ENCODE measurements at places on chromosomes 2 and 18. TPM values are rescaled to one million over a fixed set of nuclear protein-coding genes. Genes with fewer than 3 reads are reported as not detected.

Gene CKAP2L
- polyA plus RNA-seq = 0.08 TPM

Gene GGCX
- polyA plus RNA-seq = 18.6 TPM

Gene EGR4
- polyA plus RNA-seq = not detected

DNA sequence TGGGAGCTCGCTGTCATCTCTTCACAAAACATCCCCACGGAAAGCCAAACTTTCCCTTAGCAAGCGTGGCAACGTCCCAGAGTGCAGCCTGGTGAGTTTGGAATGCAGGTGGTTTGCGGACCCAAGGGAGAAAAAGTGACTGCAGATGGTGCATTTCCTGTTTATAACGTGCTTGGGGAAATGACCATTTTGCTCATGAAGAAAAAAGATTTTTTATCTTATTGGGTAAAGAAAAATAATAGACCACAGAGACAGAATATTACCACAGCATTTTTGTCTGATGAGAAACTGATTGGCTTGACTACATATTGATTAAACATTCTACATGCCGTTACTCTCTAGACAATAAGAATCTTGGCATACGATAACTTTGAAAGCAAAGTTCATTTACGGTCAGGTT, 136.5 kb downstream of the COPS8 start:
- no peaks in the 10 kb centered on the region for H3K4me1 ChIP-seq
- DNase-seq = no peak
- no peak overlapping the region for H3K4me3 ChIP-seq
- H3K27ac ChIP-seq = no peak overlapping the region
- no peaks in the 10 kb centered on the region for H3K36me3 ChIP-seq

DNA sequence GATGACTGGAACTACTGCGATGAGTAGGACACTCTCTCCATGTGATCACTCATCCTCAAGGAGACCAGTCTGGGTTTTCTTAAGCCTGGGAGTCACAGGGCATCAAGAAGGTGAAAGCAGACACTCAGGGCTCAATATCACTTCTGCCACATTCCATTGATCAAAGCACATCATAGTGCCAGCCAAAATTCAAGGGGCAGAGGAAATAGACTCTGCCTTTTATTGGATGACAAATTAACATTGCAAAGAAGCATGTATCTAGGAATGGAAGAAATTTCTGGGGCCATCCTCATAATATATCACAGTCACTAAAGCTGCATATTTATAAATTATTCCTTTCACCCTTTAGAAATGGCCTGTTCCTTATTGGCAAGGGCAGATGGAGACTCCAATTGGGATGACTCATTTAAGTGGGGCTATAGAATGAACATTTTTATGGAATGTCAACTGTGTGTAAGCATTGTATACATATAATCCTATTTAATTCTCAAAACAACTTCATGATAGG, 114.8 kb upstream of the CDC42EP3 start:
- no peaks in the 10 kb centered on the region for H3K27me3 ChIP-seq
- no peak for DNase-seq
- no peak overlapping the region for H3K4me3 ChIP-seq
- peaks cover 2% of the 10 kb centered on the region for H3K4me1 ChIP-seq

GRCh38 chr18:47265197-47265596, 13.7 kb upstream of the SKOR2 start:
- H3K27ac ChIP-seq = no peak overlapping the region
- peaks cover 2% of the 10 kb centered on the region for H3K27me3 ChIP-seq
- no peaks in the 10 kb centered on the region for H3K4me1 ChIP-seq
- H3K4me3 ChIP-seq = no peak overlapping the region

GRCh38 chr2:151878204-151878603, 50.0 kb upstream of the ARL5A start:
- H3K4me1 ChIP-seq = peaks cover 16% of the 10 kb centered on the region
- no peak for DNase-seq
- H3K27ac ChIP-seq = peak overlapping the region; percentile 89
- no peaks in the 10 kb centered on the region for H3K27me3 ChIP-seq
- H3K4me3 ChIP-seq = no peak overlapping the region

GRCh38 chr2:235706506-235706905, 212.7 kb downstream of the AGAP1 start:
- H3K27ac ChIP-seq = no peak overlapping the region
- no peaks in the 10 kb centered on the region for H3K27me3 ChIP-seq
- H3K4me1 ChIP-seq = no peaks in the 10 kb centered on the region
- H3K4me3 ChIP-seq = no peak overlapping the region

- H3K36me3 ChIP-seq = no peaks in the 10 kb centered on the region
- no peaks in the 10 kb centered on the region for H3K4me1 ChIP-seq
- no peak overlapping the region for H3K4me3 ChIP-seq
- no peak overlapping the region for H3K27ac ChIP-seq
- H3K27me3 ChIP-seq = no peaks in the 10 kb centered on the region
Measured at GRCh38 chr2:112140205-112140802, 2.1 kb downstream of the FBLN7 start.

- no peaks in the 10 kb centered on the region for H3K27me3 ChIP-seq
- H3K27ac ChIP-seq = no peak overlapping the region
- H3K4me3 ChIP-seq = no peak overlapping the region
- DNase-seq = no peak
- H3K36me3 ChIP-seq = no peaks in the 10 kb centered on the region
Measured at GRCh38 chr2:197934261-197934933, 130.0 kb downstream of the PLCL1 start.

GRCh38 chr2:74357627-74358026, 14.4 kb upstream of the SLC4A5 start:
- DNase-seq = no peak
- H3K4me1 ChIP-seq = no peaks in the 10 kb centered on the region
- H3K27me3 ChIP-seq = no peaks in the 10 kb centered on the region
- H3K27ac ChIP-seq = no peak overlapping the region
- H3K4me3 ChIP-seq = no peak overlapping the region
- peaks cover 7% of the 10 kb centered on the region for H3K36me3 ChIP-seq

GRCh38 chr2:190342611-190343010, 778 bp upstream of the INPP1 start:
- H3K27me3 ChIP-seq = no peaks in the 10 kb centered on the region
- no peak overlapping the region for H3K4me3 ChIP-seq
- H3K36me3 ChIP-seq = no peaks in the 10 kb centered on the region
- no peaks in the 10 kb centered on the region for H3K4me1 ChIP-seq
- DNase-seq = no peak

- H3K4me1 ChIP-seq = no peaks in the 10 kb centered on the region
- no peaks in the 10 kb centered on the region for H3K27me3 ChIP-seq
- H3K36me3 ChIP-seq = no peaks in the 10 kb centered on the region
- DNase-seq = no peak
Measured at GRCh38 chr2:222424729-222425671, 657 bp downstream of the SGPP2 start.

GRCh38 chr18:21093133-21093532, 18.5 kb downstream of the ROCK1 start:
- no peaks in the 10 kb centered on the region for H3K36me3 ChIP-seq
- H3K4me3 ChIP-seq = no peak overlapping the region
- no peaks in the 10 kb centered on the region for H3K27me3 ChIP-seq
- H3K4me1 ChIP-seq = peaks cover 4% of the 10 kb centered on the region
- DNase-seq = no peak
- no peak overlapping the region for H3K27ac ChIP-seq

DNA sequence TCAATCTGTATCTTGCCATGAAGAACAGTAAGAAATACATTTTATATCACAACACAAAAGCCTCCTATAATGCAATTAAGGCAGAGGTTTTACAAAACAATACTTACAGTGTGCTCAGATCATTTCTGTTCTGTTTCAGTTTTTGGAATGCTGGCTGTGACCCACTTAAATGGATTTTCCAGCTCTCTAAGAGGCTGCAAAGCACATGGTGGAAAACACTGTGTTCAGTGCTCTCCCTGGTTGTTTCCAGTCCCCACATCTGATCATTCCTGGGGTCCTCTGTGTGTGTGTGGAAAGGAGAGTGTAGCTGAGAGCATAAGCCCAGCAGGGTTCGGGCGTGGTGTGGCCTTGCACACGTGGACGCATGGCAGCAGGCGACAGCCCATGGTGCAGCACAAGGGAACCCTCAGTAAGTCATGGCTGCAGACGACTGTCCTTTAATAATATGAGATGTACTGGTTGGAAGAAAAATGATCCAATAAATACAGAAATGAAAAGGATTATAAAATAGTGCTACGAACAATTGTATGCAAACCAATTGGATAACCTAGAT, 95.6 kb downstream of the FAM210A start:
- H3K27ac ChIP-seq = no peak overlapping the region
- H3K27me3 ChIP-seq = no peaks in the 10 kb centered on the region
- DNase-seq = no peak
- no peak overlapping the region for H3K4me3 ChIP-seq

DNA sequence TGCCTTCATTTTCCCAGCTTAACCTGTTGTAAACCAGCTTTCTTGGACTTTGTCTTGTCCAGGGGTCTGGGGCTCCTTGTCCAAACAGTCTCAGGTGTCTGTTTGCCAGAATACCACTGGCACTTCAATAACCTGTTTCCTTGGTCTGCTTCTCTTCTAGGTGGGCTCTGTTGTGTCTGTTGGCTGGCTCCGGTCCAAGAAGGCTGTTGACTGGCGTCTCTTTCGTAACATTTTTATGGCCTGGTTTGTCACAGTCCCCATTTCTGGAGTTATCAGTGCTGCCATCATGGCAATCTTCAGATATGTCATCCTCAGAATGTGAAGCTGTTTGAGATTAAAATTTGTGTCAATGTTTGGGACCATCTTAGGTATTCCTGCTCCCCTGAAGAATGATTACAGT, 17.0 kb downstream of the SLC20A1 start:
- H3K27me3 ChIP-seq = no peaks in the 10 kb centered on the region
- peaks cover 14% of the 10 kb centered on the region for H3K36me3 ChIP-seq
- H3K4me3 ChIP-seq = no peak overlapping the region

DNA sequence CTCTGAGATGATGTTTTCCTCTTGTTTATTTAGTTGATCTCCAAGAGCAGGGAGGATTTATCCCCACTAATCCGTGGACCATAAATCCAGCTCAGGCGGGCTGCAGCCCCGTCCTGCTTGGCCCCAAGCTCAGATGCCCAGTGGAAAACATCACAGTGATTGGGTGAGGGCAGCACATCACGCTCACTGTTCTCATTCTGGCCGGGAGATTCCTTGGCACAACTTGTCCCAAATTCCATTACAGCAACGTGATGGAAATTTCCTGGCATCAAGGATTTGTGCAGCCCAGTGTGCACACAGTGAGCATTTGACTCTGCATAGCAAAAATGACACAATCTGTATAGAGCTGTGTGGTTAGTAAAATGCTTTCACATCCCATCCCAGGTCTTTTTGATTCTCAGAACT, 96.8 kb downstream of the VAPA start:
- no peaks in the 10 kb centered on the region for H3K36me3 ChIP-seq
- no peak overlapping the region for H3K27ac ChIP-seq
- peak; percentile 80 for DNase-seq

GRCh38 chr2:168210895-168211570, 36.4 kb downstream of the STK39 start:
- peaks cover 2% of the 10 kb centered on the region for H3K4me1 ChIP-seq
- H3K4me3 ChIP-seq = no peak overlapping the region
- no peaks in the 10 kb centered on the region for H3K36me3 ChIP-seq
- H3K27me3 ChIP-seq = no peaks in the 10 kb centered on the region

Data from aorta (tissue), 5 donors.